ENCODE measurements at places on chromosomes 6 and 20.

GRCh38 chr6:33977606-33978411 is 168.1 kb downstream of the GRM4 start:
- no peak for DNase-seq

DNA sequence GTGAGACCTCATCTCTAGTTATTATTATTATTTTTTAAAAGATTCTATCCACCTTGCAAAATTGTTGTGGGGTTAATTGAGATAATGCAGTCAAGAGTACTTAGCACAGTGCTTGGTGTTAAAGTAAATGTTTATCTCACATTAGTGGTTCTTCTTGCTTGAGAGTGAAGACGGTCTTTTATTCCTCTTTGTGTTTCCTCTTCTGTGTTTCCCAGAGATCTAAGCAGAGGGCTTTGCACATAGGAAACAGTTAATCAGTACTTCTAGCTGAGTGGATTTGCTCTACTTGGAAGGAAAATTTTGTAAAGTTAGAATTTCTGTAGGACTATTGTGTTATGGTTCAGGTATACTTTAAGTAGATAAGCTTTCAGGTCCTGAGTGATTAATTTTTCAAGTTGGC is 3.5 kb downstream of the ARMC2 start:
- DNase-seq, result no peak

DNA sequence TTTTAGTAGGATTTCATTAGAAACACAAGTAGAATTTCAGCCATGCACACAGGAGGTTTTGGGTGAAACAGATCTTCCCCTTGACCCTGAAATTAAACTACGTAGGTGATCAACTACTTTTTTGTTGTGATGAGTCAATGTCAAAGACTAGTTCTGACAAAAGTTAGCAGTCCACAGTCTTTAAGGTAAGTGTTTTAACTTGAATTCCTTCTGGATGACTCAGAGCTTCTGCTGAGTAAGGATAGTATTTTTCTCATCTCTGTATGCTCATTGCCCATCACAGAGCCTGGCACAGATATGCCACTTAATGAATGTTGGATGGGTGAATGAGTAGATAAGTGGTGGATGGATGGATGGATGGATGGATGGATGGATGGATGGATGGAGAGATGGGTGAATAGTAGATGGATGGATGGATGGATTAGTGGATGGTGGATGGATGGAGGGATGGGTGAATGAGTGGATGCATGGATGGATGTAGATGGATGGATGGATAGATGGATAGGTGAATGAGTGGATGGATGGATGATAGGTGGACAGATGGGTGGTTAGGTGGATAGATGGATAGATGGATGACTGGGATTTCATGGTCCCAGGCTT is 165.3 kb downstream of the ZMYND8 start:
- DNase-seq, result no peak

GRCh38 chr6:125149256-125150144 is 4.1 kb upstream of the TPD52L1 start:
- no peak for DNase-seq
